ENCODE measurements at places on chromosomes 6 and 20. TPM values are rescaled to one million over a fixed set of nuclear protein-coding genes. Genes with fewer than 3 reads are reported as not detected.

Gene MACROD2
- 1.2 TPM for total RNA-seq

Gene GRM1
- 0.53 TPM for total RNA-seq

Gene FOXS1
- 0.08 TPM for total RNA-seq

Gene FAM217A
- total RNA-seq: not detected

Gene STMN3
- total RNA-seq: 9.4 TPM

Gene NKX2-4
- 1.1 TPM for total RNA-seq

Gene HUS1B
- total RNA-seq: 2.1 TPM
